Activated CD8-positive, alpha-beta T cell treated with anti-CD3 and anti-CD28 coated beads for 36 hours (primary cell): ENCODE measurements at places on chromosomes 11 and 22. TPM values are rescaled to one million over a fixed set of nuclear protein-coding genes. Genes with fewer than 3 reads are reported as not detected.

DNA sequence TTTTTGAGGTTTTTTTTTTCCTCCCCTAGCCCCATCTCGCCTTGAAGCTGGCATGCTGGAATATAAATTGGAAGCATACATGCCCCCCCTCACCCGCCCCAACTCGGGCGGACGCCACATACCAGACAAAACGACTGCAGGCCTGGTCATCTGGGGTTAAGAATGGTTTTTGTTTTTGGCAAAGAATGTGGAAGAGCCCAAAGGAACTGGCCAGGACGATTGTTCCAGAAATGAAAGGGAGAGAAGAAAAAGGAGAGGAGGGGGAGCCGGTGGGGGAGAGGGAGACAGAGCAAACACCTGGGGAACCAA lies 25.0 kb downstream of the MN1 start:
- peaks cover 7% of the 10 kb centered on the region for H3K27me3 ChIP-seq
- H3K27ac ChIP-seq = no peak overlapping the region
- no peaks in the 10 kb centered on the region for H3K4me1 ChIP-seq
- no peaks in the 10 kb centered on the region for H3K36me3 ChIP-seq

DNA sequence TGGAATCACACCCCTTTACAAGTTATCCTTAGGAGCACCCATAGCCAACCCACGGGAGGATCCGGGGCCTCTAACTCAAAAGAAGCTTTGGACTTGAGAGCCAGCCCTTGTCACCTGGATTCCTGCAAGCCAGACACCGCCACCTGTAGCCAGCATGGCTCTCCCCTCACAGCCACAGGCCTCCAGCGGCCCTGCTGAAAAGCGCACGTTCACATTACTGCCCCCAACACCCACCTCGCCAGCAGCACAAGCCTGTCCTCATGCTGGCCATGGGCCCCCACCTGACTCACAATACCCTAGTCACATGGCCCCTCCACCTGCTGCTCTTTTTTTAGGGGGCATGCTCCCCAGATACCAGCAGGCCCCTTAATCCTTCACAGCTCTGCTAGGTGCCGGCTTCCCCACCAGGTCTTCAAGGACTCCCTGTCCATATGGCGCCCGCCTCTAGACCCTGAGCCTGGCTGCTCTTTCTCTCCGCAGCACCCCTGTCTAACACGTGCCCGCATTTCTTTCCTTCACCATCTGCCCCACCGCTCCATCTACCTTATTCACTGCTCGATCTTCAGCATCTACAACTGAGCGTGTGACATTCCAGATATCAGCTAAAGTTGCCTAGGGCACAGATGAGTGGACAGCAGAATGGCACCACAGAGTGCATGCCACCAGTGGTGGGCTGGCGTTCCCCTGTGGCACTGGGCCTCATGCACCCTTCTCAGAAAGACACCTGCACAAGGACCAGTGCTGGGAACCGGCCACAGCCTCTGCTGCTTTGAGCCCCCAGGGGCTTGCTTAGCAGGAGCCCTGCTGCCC lies 6.6 kb downstream of the CARS1 start:
- no peak for DNase-seq
- peaks cover 22% of the 10 kb centered on the region for H3K36me3 ChIP-seq
- no peaks in the 10 kb centered on the region for H3K27me3 ChIP-seq
- H3K4me3 ChIP-seq = no peak overlapping the region
- peak overlapping the region; percentile 81 for H3K27ac ChIP-seq

DNA sequence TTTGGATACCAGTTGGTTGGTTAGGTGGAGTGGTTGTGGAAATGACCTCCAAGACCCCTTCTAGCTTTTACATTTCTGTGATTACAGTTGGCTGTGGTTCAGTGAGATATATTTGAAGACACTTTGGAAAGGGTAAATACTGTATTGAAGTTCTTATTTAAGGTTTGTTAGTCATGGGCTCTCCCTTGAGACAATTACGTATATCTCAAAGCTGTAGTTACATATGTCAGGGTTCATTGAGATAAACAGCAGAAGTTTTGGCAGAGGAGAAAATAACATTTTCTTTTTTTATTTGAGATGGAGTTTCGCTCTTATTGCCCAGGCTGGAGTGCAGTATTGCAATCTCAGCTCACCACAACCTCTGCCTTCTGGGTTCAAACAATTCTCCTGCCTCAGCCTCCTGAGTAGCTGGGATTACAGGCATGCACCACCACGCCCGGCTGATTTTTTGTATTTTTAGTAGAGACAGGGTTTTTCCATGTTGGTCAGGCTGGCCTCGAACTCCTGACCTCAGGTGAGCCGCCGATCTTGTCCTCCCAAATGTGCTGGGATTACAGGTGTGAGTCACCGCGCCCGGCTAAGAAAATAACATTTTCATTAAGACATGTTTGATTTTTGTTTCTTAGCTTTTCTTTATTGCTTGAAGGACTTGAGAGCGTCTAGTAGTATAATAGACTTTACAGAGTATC lies 1.9 kb downstream of the RNF121 start:
- DNase-seq = peak; percentile 10
- peaks cover 12% of the 10 kb centered on the region for H3K36me3 ChIP-seq
- H3K27me3 ChIP-seq = no peaks in the 10 kb centered on the region
- peak overlapping the region; percentile 95 for H3K4me3 ChIP-seq

DNA sequence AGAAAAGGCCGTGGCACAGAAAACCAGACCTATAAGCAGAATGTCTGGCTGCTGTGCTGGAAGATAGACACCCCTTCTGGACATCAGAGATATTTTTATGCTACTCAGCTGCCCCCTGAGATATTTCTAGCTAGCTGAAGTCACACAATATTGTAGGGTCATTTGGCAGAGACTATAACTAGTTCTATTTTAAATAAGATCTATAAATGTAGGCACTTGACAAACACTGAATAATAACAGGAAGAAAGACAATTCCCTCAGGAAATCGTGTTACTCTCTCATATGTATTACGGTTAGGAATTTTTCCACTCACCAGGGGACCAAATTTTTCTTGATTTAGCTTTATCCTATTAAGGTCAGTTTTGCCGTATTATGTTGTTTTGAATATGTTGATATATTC lies 845.4 kb downstream of the OPCML start:
- no peaks in the 10 kb centered on the region for H3K27me3 ChIP-seq
- H3K4me1 ChIP-seq = peaks cover 11% of the 10 kb centered on the region
- no peaks in the 10 kb centered on the region for H3K36me3 ChIP-seq
- no peak overlapping the region for H3K4me3 ChIP-seq
- H3K27ac ChIP-seq = no peak overlapping the region

- H3K4me1 ChIP-seq = no peaks in the 10 kb centered on the region
- no peak overlapping the region for H3K4me3 ChIP-seq
- peaks cover 10% of the 10 kb centered on the region for H3K27me3 ChIP-seq
- no peaks in the 10 kb centered on the region for H3K36me3 ChIP-seq
- DNase-seq = no peak
- H3K27ac ChIP-seq = no peak overlapping the region
These were observed 77.3 kb downstream of the COMMD9 start for GRCh38 chr11:36211761-36212430.

DNA sequence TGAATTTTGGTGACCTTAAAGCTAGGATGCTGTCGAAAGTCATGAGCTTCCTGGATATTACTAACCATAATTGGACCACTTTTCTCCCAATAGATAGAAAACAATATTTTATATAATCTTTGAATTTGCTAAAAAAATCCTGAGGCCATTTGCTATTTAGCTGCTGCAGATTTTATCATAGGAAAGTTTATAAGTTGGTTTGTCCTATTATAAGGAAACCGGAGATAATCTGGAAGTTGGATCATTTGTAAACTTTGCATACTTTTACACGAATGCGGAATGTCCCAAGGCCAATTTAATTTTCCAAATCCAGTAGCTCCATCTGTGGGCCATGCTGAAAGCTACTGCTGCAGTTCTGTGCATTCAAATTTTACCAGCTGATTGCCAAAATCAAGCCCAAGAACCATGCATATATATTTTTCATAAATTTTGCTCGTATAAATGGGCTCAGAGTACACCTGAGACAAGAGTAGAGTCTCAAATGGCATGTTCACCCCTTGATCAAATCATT lies 378.3 kb downstream of the FAM181B start:
- no peak for DNase-seq
- no peaks in the 10 kb centered on the region for H3K27me3 ChIP-seq
- no peak overlapping the region for H3K4me3 ChIP-seq

- no peaks in the 10 kb centered on the region for H3K36me3 ChIP-seq
- no peak for DNase-seq
- H3K4me1 ChIP-seq = peaks cover under 1% of the 10 kb centered on the region
These were observed 65.1 kb downstream of the GRK3 start for GRCh38 chr22:25629613-25630012.

- no peak overlapping the region for H3K27ac ChIP-seq
- no peaks in the 10 kb centered on the region for H3K4me1 ChIP-seq
- no peak for DNase-seq
- H3K36me3 ChIP-seq = no peaks in the 10 kb centered on the region
- peaks cover 5% of the 10 kb centered on the region for H3K27me3 ChIP-seq
These were observed 148.3 kb upstream of the CADM1 start for GRCh38 chr11:115652496-115652895.

GRCh38 chr22:44443641-44444235 lies 54.3 kb downstream of the RTL6 start:
- H3K27me3 ChIP-seq = no peaks in the 10 kb centered on the region
- no peak overlapping the region for H3K27ac ChIP-seq
- no peak overlapping the region for H3K4me3 ChIP-seq
- H3K4me1 ChIP-seq = no peaks in the 10 kb centered on the region
- no peaks in the 10 kb centered on the region for H3K36me3 ChIP-seq
- no peak for DNase-seq

- H3K4me1 ChIP-seq = peaks cover 50% of the 10 kb centered on the region
- peak; percentile 75 for DNase-seq
- H3K4me3 ChIP-seq = no peak overlapping the region
- peaks cover 38% of the 10 kb centered on the region for H3K36me3 ChIP-seq
- H3K27ac ChIP-seq = no peak overlapping the region
These were observed 580 bp downstream of the ILK start for GRCh38 chr11:6604081-6604626.

DNA sequence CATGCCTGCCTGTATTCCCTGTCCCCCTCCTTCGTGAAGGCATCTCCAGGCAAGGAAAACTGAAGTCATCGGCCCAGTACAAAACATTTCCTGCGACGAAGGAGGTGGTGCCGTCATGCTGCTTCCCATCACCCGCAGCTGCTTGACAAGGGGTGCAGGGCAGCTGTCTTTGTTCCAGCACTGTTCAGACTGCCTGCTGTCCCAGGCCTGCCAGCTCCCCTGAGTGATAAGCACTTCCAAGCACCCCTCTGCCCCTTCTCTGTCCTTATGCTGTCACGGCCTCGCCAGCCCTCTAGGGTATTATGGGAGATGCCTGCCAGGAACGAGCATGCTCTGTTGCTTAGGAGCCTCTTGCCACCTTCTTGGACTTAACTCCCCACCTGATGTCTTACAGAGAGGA lies 37.1 kb upstream of the BSX start:
- H3K4me3 ChIP-seq = no peak overlapping the region
- H3K36me3 ChIP-seq = no peaks in the 10 kb centered on the region
- peaks cover 8% of the 10 kb centered on the region for H3K4me1 ChIP-seq
- no peak for DNase-seq
- H3K27me3 ChIP-seq = peaks cover 3% of the 10 kb centered on the region

SLC22A25 gene
- total RNA-seq = not detected

ELF5 gene
- not detected for total RNA-seq

TIMM8B gene
- 54.1 TPM for total RNA-seq

KCNK7 gene
- not detected for total RNA-seq

TRPM5 gene
- total RNA-seq = not detected
